NCI-H146 (cell line): ENCODE measurements at places on chromosomes 12 and 14.

DNA sequence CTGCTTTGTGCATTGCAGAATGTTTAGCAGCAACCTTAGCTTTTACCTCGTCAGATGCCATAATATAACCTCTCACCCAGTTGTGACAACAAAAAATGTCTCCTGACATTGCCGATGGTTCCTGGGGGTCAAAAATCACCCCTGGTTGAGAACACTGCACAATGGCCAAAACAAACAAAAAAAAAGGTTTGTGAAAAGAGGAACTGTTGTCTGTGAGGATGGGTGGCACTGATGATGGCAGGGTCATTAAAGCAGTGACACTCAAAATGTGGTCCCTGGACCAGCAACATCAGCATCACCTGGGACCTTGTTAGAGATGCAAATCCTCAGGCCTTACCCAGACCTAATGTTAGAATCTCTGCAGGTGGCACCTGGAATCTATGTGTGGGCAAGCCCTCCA, 36.4 kb upstream of the METAP2 start:
- no peak for DNase-seq

DNA sequence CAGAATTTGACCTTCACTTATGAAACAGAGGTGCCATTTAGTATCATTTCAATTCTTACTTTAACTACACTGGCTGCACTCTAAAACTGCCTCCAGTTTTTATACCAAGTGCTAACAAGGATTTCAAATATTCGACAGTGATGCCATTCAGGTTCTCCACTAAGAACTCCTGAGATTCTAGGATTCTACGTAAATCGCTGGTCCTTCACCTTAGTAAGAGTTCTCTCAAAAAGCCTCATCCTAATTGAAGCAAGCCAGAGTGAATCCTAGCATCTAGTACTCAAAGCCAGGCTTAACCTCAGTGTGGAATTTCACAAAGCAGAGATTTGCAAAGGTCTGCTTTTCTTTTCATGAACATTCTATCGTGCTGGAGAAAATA, 3.5 kb downstream of the SLC38A2 start:
- no peak for DNase-seq

DNA sequence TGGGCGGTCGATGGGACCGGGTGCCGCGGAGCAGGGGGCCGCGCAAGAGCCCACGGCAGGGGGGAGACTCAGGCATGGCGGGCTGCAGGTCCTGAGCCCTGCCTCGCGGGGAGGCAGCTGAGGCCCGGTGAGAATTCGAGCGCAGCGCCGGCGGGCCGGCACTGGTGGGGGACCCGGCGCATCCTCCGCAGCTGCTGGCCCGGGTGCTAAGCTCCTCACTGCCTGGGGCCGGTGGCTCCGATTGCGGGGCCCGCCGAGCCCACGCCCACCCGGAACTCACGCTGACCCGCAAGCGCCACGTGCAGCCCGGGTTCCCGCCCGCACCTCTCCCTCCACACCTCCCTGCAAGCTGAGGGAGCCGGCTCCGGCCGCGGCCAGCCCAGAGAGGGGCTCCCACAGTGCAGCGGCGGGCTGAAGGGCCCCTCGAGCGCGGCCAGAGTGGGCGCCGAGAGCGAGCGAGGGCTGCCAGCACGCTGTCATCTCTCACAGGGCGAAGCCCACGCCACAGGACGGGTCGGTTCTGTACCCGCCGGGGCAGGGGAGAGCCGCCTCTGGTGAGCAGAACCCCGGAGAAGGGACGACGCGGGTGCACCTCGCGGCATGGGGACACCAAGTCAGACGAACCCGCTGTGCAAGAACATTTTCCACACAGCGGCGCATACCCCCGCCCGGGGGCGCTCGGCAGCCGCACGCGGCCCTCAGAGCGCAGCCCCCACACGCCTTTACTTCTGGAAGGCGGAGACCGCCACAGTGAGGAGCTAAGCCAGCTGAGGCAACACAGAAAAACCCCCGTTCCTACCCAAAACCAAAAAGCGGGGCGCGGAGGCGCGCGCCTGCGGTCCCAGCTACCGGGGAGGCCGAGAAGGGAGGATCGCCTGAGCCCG, 1.2 kb upstream of the SIVA1 start:
- DNase-seq = no peak

DNA sequence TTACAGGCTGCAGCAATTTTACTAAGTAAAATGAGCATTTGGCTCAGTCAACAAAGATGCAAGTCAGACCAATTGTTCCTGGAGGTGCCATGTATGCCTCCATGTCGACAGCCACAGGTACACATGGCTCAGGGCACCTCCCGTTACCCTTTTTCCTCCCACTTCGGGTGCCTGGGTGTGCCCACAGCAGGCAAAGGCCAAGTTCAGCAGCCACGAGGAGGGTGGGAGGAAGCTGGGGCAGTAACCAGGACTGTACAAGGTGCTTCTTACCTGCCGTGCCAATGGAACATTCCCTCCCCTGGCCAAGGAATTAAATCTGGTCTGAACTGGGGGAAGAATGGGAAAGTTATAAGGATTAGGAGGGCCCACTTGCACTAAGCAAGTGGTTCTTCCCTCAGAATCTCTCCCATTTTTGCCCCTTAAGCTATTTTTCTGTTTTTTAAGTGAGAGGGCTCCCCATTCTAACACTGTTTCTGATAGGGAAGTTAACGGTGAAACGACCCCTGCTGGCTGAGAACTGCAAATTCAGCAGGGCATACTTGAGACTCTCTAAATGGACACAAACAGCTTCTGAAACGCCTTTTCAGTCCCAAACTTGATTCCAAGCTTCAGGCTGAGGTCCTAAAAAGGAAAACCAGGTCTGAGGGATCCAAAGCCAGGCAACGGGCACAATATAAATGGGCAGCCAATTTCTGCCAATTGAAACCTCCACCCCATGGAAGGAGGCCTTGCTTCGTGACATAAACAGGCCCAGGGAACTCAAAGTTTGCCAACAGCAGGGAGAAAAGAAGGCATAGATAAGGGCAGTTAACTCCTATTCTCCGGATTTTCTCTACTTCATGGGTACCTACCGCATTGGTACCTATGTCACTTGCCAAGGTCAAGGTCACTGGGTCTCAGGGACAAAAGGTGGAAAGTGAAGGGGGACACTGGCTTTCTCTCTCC, 24.8 kb downstream of the CLECL1 start:
- peak; percentile 54 for DNase-seq

DNA sequence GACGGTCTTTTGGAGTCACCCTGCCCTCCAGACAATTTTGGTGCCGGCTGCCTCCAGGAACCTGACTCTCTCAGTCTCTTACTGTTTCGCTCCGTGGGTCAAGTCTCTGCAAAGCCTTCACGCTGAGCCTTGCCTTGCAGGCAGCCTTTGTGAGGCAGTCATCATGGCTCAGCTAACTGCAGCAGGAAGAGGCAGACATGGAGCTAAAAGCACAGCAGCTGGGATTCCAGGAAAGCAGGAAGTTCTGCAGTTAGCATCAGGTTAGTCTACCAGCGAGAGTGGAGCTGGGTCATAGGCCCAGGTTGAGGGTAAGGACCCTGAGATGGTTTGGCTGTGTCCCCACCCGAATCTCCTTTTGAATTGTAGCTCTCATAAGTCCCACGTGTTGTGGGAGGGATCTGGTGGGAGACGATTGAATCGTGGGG, 305.4 kb downstream of the PCNX1 start:
- no peak for DNase-seq

- DNase-seq = peak; percentile 33
These were observed 527 bp downstream of the CAMKK2 start for GRCh38 chr12:121295746-121296617.

DNA sequence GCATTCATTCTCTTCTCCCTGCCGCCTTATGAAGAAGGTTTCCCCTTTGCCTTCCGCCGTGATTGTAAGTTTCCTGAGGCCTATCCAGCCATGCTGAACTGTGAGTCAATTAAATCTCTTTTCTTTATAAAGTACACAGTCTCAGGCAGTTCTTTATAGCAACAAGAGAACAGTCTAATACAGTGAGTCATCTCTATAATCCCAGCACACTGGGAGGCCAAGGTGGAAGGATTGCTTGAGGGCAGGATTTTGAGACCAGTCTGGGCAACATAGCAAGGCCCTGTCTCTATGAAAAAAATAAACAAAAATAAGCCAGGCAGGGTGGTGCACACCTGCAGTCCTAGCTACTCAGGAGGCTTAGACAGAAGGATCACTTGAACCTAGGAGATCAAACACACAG, 259.9 kb downstream of the CEP128 start:
- no peak for DNase-seq

- DNase-seq = no peak
These were observed 49.5 kb downstream of the KLHL28 start for GRCh38 chr14:44912041-44912869.

DNA sequence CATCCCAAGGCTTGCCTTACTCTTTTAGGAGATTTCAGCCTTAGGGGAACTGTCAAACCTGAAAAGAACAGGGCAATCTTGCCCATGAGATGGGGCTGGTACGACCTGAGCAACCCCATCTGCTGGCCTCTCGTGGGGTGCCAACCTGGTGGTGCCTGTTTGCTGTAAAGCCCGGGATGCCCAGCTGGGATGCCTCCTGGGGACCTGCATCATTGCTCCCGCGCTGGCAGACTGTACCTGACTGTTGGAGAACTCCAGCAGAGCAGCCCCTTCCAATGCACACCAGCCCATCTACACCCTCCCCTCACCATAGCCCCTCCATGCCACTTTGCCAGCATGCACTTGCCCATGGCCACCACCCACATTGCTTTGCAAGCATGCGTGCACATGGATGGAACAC, 335.7 kb downstream of the RPS29 start:
- DNase-seq = no peak

DNA sequence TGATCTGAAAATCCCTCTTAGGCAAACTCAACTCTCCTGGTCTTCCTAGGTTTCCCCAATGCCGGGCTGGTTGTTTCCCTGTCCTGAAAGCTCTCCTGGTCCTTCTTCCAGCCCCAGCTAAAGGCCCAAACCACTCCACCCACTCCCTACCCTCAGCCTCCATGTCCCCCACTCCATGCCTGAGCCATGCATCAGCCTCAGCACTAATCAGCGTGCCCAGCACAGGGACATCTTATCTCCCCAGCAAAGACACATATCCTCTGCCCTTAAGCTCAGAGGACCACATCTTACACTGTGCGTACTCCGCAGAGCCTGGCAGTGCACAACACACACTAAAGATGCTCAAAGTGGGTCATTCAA, 25.9 kb downstream of the ACTN1 start:
- DNase-seq = no peak

DNA sequence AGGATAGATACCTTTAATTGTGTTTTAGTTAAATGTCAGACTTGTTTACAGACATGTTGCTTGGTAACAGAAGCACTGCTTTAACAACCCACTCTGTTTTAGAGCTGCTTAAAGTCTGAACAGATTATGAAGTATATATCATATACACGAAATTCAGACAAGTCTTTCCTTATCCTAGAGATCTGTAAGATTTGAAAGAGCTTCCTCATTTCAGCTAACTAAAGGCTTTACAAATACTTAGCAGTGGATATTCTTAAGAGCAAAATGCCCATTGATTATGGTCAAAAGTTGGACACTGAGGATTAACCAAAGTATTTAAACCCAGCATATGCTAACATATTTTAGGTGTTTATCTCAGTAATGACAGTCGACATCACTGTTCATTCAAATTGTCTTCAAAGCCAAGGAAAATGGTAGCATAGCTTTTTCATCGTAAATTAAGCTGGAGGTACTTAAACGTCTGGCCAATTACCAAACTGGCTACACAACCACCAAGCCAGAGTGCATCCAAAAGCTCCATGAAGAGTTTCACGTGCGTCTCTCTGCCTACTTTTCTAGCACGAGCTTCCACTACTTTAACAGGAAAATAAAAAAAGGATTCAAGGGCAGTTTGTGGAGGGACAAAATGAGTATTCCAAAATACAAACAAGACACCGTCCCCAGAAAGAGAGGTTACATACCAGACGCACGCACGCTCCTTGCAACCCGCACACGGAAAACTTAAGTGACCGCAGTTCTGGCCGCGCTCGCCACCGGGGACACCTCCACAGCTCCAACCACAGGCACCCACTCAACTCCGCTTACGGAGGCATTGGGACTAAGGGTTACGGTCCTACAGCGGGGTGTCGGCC, 565 bp downstream of the CEP83 start:
- DNase-seq = peak; percentile 66

GRCh38 chr12:41496009-41496408, 307.9 kb downstream of the PDZRN4 start:
- no peak for DNase-seq

- no peak for DNase-seq
These were observed 2.7 kb downstream of the M6PR start for GRCh38 chr12:8946733-8947132.

DNA sequence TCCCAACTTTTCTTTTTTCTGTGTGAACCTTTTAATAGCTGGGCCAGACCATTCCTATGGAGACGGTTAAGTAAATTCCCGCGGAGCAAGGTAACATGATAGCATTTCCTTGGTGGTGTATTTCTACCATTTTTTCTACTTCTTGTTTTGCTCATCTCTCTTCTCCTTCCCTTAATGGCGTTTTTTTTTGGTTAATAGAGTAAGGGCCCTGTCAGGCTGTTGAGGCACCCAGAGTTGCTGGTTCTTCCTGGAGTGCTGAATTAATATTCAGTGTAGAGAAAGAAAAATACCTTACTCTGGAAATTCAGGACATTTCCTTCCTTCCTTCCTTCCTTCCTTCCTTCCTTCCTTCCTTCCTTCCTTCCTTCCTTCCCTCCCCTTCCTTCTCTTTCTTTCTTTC, 137.6 kb downstream of the KTN1 start:
- DNase-seq = no peak

DNA sequence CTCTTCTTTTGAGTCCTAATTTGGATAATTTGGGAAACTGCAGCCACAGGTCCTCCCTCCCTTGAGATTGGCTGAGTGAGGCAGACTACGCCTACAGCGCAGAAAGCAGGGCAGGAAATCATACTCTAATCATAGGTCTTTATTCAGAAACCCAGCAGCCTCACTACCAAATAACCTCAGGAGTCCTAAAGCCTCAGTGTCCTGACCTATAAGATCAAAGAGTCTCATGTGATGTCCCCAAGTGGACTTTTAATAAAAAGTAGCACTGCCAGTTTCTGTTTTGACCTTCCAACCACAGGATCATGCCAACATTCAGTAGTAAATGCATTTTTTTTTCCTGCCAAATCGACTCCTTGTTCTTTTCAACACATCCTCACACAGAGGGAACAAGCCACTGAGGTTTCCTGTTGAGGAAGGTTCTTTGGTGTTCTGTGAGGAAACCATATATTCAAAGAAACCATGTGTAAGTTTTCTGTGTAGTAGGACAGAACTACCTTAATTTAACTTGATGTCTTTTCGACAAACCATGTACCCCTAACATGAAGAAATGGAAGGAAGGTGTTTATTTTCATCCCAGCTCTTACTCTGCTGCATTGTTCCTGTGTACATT, 72.2 kb downstream of the VCPKMT start:
- no peak for DNase-seq

DNA sequence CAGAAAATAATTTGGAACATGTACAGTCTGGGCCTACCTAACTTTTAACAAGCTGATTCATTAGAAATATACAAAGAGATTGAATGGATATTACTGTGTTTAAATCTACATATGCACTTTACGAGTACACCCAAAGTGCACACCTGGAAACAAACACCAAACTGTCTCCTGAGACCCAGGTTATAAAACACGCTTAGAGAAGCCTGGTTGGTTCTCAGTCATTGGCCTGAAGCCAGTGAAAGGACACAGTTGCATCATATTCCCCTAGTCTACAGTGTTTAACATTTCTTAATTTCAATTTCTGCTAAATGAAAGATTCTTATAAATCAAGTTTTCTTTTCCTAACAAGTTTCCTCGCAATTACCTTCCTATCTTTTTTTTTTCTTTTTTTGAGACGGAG, 209.5 kb downstream of the FBXL14 start:
- DNase-seq = no peak

GRCh38 chr12:238736-239398, 23.8 kb downstream of the SLC6A13 start:
- DNase-seq = no peak

- no peak for DNase-seq
These were observed 56.5 kb downstream of the CPM start for GRCh38 chr12:68876461-68876860.

GRCh38 chr12:32047357-32048212, 59.1 kb upstream of the BICD1 start:
- peak; percentile 56 for DNase-seq
